Epithelial cell of alveolus of lung (primary cell): ENCODE measurements at places on chromosomes 4 and X. TPM values are rescaled to one million over a fixed set of nuclear protein-coding genes. Genes with fewer than 3 reads are reported as not detected.

Gene RAB9B
- 0.13 TPM in 1 of 2 replicates, not detected in the other for total RNA-seq

Gene GLOD5
- total RNA-seq = not detected in 2 replicates

Gene XPNPEP2
- total RNA-seq = 1.3 TPM in 1 of 2 replicates, not detected in the other

Gene FAAH2
- total RNA-seq = 0.26 and 3.3 TPM in 2 replicates
